ENCODE measurements at places on chromosomes 7 and 10. TPM values are rescaled to one million over a fixed set of nuclear protein-coding genes. Genes with fewer than 3 reads are reported as not detected.

The TBXAS1 gene
- total RNA-seq = 4.2 TPM

The TUBAL3 gene
- total RNA-seq = 0.18 TPM

The DPP6 gene
- total RNA-seq = not detected

The FAM53B gene
- 13.2 TPM for total RNA-seq

The PNLIPRP3 gene
- total RNA-seq = not detected

The ERVW-1 gene
- total RNA-seq = not detected

The ATRNL1 gene
- 0.47 TPM for total RNA-seq

The CACNA2D1 gene
- 49.0 TPM for total RNA-seq

The SLC13A1 gene
- total RNA-seq = not detected

The ITIH5 gene
- not detected for total RNA-seq

The TMEM26 gene
- total RNA-seq = 0.09 TPM

The KRIT1 gene
- 37.2 TPM for total RNA-seq

The NOS3 gene
- 54.8 TPM for total RNA-seq

The NUTM2E gene
- total RNA-seq = not detected

The CRTAC1 gene
- total RNA-seq = 0.28 TPM

The GATAD1 gene
- 18.0 TPM for total RNA-seq

The SH2D4B gene
- 0.09 TPM for total RNA-seq

The SLC26A5 gene
- not detected for total RNA-seq

The KIF11 gene
- 24.6 TPM for total RNA-seq

The VSTM4 gene
- total RNA-seq = 0.27 TPM

The EPHA1 gene
- not detected for total RNA-seq

The PAPOLB gene
- under 0.01 TPM for total RNA-seq

The PCDH15 gene
- total RNA-seq = under 0.01 TPM

The ANKRD26 gene
- 7.2 TPM for total RNA-seq

The ACTL6B gene
- not detected for total RNA-seq

The PRLHR gene
- total RNA-seq = not detected

The C10orf90 gene
- total RNA-seq = not detected

The PLXNA4 gene
- total RNA-seq = 18.4 TPM

The IL6 gene
- 16.7 TPM for total RNA-seq

The HOXA3 gene
- 0.75 TPM for total RNA-seq

The MLXIPL gene
- not detected for total RNA-seq

The SORCS3 gene
- not detected for total RNA-seq

The CFAP46 gene
- total RNA-seq = 2.3 TPM

The KAZALD1 gene
- total RNA-seq = 1.7 TPM

The CALML5 gene
- total RNA-seq = not detected

The HHEX gene
- total RNA-seq = 32.8 TPM

The VGF gene
- total RNA-seq = under 0.01 TPM

The WEE2 gene
- not detected for total RNA-seq

The C10orf67 gene
- not detected for total RNA-seq

The OR2A25 gene
- not detected for total RNA-seq

The CFAP70 gene
- 0.27 TPM for total RNA-seq

The SEMA4G gene
- 0.94 TPM for total RNA-seq

The KCND2 gene
- not detected for total RNA-seq

The SLC26A3 gene
- not detected for total RNA-seq

The CCDC146 gene
- total RNA-seq = 1.4 TPM

The HOXA7 gene
- total RNA-seq = 0.45 TPM

The CNTNAP2 gene
- total RNA-seq = 0.18 TPM
